Natural killer cell (primary cell): ENCODE measurements at places on chromosomes 4 and X. TPM values are rescaled to one million over a fixed set of nuclear protein-coding genes. Genes with fewer than 3 reads are reported as not detected.

DNA sequence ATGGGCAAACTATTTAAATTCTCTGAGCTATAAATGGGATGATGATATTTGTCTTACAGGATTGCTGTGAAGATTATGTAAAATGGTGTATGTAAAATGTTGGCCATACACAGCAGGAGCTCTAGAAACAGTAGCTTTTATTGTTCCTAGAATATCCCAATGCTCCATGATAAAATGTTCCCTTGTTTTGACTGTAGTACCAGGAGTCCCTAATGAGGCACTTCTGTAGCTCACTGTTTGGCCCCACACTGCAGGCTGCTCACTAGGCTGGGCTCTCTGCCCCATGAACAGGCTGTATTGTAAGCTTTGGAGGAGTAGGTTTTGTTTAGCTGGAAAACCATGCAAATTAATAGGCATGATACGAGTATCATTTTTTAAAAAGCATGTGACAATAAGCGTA lies 3.3 kb upstream of the FGA start:
- no peak for DNase-seq

The COL4A6 gene
- total RNA-seq = not detected

The MAGEB2 gene
- not detected for total RNA-seq

The PHKA1 gene
- 0.13 TPM for total RNA-seq

DNA sequence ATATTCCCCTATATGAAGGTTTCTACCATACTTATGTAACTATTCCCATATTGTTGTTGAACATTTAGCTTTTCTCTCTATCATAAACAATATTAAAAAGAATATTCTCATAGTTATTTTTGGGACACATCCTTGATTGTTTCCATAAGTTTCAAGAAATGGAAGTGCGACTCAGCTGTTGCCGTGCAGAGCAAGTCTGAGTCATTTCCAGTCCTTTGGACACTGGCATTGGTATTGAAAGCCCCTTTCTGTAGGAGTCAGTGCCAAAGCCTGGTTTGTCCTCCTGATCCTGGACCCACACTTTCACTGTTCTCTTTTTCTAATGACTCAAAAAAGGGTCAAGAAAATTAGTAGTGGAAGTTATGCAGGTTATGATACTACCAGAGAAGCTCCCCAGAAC lies 108.3 kb upstream of the DIAPH2 start:
- no peak for DNase-seq

The ZNF827 gene
- 32.9 TPM for total RNA-seq

GRCh38 chrX:115968436-115969252 lies 201.9 kb upstream of the AGTR2 start:
- DNase-seq = no peak

DNA sequence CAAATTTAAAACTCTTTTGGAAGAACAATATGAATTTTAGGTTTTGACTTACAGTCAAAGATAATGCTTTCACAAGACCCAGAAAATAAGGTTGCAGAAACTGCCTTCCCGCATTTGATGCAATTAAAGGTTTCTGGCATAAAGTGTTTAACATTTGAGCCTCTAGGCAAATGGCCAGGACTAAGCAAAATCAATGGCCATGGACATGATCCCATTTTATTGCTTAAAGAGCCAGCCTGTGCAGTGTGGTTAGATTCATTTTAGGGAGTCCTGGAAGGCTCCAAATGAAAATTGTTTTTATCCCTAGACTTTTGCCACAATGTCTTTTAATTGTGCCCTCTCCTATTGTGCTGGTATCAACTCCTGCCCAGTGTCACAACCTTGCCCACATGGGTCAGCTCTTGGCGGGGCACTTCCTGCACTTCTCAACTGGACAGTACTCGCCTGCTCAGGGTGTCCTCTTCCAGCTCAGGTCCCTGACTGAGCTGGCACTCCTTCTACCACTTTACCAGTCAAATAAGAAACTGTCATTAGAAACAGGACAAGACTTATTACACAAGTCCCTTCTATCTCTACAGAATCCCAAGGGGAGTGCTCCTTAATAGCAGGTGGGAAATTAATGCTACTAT lies 208.4 kb upstream of the NPY2R start:
- no peak for DNase-seq

The SPANXA1 gene
- not detected for total RNA-seq

DNA sequence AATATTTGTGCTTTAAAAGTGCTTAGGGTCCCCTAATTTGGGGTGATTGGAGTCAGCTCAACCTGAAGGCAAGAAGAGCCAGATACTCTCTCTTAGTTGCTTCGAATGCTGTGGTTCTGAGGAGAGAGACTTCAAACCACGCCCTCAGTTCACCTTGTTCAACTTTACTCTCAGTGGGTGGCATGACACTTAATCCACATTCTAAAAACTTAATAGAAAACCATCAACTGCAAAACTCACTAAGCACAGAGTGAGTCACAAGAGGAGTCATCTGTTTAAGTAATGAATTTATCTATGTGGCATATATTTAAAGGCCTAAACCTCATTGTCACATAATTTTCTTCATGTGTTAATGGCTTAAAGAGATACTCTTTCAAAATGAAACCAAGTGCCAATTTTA lies 99.5 kb upstream of the SLC4A4 start:
- no peak for DNase-seq

- no peak for DNase-seq
Measured at GRCh38 chr4:179751669-179752068, 2309.4 kb upstream of the AGA start.

GRCh38 chr4:124111411-124111810 lies 601.1 kb downstream of the ANKRD50 start:
- no peak for DNase-seq

The COX7B2 gene
- not detected for total RNA-seq

DNA sequence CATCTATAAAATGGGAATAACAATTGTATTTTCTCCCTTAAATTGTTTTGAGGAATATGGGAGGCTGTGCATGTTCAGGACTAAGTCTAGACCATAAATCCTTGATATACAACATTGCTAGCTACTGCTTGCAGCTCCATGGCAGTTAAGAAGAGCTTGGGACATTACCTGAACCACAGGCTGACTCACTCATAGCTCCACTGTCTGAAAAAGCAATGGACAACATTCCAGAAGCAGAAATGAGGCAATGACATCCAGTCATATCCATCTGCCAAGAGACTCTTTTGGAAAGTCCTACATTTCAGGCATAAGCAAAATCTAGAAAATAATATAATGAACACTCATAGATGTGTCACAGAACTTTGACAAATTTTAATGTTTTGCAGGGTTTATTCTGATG lies 167.3 kb upstream of the LEF1 start:
- DNase-seq = no peak

GRCh38 chrX:149704664-149705063 lies 7.2 kb upstream of the MAGEA11 start:
- DNase-seq = no peak

DNA sequence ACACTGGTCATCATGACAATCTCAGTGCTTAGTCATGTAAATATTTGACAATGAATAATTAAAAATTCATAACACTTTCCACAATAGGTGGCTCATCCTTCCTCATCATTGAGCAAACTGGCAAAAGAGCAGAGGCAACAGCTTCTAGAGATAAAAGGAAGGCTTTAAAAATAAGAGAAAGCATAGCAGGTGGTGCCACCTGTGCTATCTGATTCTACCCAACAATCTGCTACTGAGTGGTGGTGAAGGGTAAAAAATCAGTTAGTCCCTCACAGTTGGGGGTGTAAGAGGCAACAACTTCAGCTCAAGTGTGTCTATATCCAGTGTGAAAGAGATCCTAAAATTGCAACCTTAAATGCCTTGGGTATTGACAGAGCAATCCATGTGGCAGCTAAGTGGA lies 280.1 kb upstream of the PPARGC1A start:
- no peak for DNase-seq

GRCh38 chrX:31497086-31497485 lies 425.2 kb upstream of the FTHL17 start:
- DNase-seq = no peak

The NHS gene
- not detected for total RNA-seq

DNA sequence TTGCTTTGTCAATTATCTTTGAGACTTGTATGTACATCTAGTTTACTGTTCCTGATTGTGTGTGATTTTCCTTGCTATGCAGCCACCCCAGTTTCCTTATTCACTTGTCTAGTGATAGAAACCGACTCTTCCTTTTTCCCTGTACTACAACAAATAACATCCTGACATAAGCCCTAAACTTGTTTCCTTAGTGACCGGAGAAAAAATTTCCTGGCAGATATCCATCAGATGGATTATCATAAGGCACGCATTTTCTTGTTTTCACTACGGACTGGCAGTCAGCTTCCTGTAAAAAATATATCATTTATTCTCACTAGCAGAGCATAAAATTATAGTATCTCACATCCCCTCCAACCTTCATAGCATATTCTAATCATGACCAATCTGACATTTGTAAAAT lies 410.7 kb downstream of the CENPC start:
- DNase-seq = no peak

The PWWP3B gene
- not detected for total RNA-seq

- no peak for DNase-seq
Measured at GRCh38 chr4:5126857-5127256, 75.6 kb downstream of the STK32B start.

The TIMP1 gene
- 68.6 TPM for total RNA-seq

GRCh38 chr4:85968945-85969819 lies 390.7 kb downstream of the MAPK10 start:
- DNase-seq = no peak

DNA sequence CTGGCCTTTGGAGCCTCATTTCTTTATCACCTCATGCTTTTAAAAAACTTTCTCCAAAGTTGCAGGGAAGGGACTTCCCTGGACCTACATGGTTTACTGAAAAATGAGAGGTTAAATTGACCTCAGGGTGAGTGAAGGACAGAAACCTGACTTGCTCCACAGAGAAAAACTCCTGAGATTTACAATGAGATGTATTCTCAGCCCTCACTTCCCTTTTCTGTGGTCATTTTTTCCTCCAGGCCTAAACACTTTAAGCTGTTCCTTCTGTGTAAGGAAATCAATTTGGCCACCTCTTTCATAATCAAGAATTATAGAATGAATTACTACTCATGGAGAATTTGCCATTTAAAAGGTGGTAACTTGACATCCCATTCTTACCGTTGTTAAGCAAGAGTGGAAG lies 77.9 kb downstream of the HPGD start:
- no peak for DNase-seq

The SSX2B gene
- total RNA-seq = not detected

DNA sequence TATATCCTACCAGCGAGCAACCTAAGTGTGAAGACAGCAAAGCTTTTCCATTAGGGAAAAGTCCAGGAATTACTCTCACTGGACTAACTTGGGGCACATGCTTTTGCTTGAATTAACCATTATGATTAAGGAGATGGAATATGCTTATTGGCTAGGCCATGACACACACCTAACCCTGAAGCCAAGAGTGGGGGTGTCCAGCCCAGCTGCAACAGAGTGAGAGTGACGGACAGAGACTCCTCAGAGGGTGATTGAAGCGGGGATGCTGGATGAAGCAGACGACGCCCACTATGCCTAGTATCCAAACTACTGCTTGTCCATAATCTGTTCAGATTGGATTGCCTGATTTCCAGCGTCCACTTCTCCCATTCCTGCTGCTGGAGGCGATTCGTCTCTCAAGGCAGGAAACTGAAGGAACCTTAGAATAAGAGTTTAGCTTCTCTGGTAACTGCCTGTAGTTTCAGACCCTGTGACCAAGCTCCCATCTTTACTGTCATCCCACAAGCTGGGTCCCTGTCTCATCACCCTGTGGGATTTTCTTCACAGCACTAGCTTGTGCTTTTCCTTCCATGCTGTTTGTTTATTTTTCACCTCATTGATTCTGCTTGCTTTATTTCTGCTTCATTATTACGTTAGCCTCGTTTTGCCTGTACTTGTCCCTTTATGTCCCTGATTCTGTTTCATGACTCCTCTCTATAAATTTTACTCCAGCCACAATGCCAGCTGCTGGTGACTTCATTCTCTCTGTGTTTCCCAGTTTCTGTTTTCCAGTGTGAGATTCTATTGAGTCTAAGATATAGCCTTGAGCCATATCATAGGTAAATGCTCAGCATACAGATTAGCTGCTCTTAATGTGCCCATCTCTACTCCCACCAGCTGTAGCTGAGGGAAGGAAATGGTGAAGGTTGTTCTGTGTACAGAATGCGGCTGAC lies 19.0 kb downstream of the FAM47E start:
- DNase-seq = no peak

GRCh38 chr4:118760092-118760491 lies 74.9 kb downstream of the METTL14 start:
- DNase-seq = no peak

The RIBC1 gene
- 0.85 TPM for total RNA-seq

The FAM47E gene
- 0.21 TPM for total RNA-seq

The RUFY3 gene
- 33.4 TPM for total RNA-seq

DNA sequence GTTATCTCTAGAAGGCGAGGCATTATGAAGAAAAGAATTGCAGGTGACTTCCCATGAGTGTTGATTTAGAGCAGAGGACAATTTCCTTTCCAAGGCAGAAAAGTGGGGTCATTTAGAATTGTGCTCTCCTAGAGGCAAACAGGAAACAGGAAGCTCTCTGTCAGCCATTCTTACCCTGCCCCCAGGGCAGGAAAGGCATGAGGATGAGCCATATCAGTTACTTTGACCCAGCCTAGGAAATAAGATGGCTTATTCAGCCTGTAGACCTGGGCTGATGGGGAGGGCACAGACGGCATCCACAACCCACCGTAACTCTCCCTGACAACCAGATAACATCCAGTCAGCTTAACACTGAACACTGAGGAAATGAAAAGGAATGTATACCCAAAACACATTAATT lies 88.8 kb upstream of the KDR start:
- no peak for DNase-seq

DNA sequence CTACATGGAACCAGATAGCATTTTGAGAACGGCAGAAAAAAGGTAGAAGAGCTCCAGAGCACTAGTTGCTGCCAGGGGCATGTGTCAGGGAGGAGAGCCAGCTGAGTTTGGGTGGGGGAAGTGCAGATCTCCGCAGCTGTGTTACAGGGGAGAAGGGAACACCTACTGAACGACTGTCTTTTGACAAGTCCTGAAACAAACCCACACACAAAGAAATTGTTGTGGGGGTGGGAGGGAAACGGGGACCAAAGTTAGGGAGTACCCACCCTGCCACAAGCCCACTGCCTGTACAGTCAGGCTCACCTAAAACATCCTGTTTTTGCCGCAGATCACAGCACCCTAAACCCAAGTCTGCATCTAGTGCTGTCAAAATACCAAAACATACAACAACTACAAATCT lies 55.5 kb downstream of the LEF1 start:
- no peak for DNase-seq

The HS6ST2 gene
- not detected for total RNA-seq

The ANOS1 gene
- total RNA-seq = not detected

The UGT2A1 gene
- total RNA-seq = not detected

- DNase-seq = no peak
Measured at GRCh38 chrX:38732866-38733265, 68.4 kb upstream of the MID1IP1 start.

- peak; percentile 54 for DNase-seq
Measured at GRCh38 chrX:107429090-107429489, 20.4 kb upstream of the FRMPD3 start.

GRCh38 chr4:4968161-4968725 lies 51.0 kb downstream of the CYTL1 start:
- DNase-seq = no peak

DNA sequence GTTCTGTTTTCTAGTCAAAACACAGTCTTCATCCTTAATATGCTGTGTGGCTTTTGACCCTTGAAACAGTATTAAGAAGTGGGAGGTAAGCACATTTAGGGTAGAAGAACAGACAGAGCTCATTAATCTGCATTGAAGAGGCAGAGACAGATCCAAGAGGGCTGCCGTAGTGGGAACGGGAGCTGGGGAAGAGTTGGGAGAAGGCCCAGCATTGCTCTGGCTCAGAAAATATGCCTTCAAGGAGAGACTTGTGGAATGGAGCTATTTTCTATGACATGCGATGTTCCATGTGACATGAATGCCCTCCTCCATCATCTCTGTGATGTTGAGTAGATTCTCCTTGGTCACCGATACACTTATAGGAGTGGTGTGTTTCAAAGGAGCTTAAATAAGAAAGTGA lies 273.3 kb upstream of the BOD1L1 start:
- no peak for DNase-seq

The GLRA3 gene
- not detected for total RNA-seq
